ENCODE measurements at places on chromosomes 5 and 9.

- DNase-seq = no peak
These were observed 169.2 kb downstream of the CACNA1B start for GRCh38 chr9:138046641-138047301.

GRCh38 chr5:112549127-112549526 lies 130.1 kb upstream of the EPB41L4A start:
- no peak for DNase-seq

DNA sequence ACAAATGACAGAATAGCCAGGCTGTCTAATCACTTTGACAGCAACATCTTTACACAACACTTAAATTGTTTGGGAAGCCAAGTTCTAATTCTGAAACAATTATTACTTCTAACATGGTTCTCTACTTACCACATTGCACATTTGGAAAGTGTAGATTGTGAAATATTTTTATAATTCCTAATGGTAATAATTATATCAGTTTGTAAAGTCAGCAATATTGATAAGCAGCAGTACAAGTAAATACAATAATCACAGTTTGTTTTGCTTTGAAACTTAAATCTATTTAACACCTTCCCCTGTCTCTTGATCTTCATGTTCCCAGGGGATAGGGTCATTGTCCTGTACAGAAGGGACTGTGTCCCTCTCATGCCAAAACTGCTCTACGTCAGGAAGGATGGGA lies 1.4 kb downstream of the GPR151 start:
- DNase-seq = no peak

DNA sequence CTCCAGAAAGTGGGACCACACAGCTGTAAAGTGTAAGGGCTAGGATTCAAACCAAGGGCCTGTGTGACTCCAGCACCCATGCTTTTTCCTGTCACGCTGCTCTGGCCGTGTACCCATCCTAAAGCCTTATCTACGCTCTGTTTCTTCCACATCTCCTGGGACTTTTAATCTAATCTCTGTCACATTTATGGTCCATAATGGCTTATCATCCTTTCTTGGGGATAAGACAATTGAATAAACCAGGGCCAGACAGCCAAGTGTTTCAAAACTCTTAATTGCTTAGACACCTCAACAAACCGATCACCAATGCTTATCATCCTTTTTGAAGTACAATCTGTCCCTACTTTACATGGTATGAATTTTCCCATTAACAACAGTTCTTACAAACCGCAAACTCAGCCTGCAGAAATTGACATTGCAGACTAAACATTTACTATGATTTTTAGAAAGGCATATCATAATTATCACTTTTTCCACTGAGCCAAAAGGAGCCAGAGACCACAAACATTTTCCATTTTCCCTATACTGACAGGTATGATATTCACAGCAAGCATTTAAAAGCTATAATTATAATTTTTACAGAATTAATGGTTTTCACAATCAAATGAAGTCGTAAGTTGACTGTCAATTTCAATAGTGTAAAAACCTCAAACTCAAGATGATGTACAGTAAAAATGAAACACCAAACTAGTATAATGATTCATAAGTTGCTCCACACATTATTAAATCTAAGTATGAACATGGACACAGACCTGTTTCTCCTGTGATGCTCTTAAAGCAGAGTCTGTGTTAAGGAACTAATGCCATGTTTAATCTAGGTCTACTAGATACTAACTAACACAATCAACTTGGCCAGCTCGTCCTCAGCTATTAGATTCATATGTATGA lies 99.5 kb downstream of the FBXW11 start:
- no peak for DNase-seq

GRCh38 chr5:146880966-146881365 lies 2.4 kb upstream of the PPP2R2B start:
- no peak for DNase-seq

GRCh38 chr5:171835066-171835465 lies 49.4 kb downstream of the SMIM23 start:
- no peak for DNase-seq

GRCh38 chr9:105044518-105044917 lies 116.6 kb upstream of the ABCA1 start:
- DNase-seq = no peak

DNA sequence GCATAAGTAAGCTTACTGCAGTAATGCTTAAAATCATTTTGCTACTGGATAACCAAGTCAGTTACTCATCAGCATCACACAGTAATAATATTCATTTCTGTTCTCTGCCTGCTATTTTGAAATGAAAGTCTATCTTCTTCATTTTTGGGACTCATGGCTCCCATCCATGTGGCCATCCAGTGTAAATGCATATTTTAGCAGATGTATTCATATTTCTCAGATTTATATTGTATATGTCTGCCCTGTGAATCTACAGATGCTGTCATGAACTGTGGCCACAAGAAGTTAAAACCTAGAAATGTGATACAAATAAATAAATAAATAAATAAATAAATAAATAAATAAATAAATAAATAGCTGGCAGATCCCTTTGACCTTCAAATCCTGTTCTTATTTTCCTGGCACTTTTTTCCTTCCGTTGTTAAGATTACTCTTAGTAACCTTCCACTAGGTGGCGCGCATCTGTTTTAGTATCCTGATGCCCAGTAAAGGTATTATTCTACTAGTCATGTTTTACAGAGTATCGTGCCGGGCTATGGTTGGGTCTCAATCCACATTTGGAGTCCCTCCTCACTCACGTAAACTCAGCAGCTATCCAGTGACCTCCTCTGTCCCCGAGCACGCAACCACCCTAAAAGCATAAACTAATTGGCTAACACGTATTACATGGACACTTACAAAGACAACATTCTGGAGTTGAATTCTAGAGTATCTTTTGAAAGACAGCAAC lies 79.2 kb upstream of the IL7R start:
- peak; percentile 51 for DNase-seq

DNA sequence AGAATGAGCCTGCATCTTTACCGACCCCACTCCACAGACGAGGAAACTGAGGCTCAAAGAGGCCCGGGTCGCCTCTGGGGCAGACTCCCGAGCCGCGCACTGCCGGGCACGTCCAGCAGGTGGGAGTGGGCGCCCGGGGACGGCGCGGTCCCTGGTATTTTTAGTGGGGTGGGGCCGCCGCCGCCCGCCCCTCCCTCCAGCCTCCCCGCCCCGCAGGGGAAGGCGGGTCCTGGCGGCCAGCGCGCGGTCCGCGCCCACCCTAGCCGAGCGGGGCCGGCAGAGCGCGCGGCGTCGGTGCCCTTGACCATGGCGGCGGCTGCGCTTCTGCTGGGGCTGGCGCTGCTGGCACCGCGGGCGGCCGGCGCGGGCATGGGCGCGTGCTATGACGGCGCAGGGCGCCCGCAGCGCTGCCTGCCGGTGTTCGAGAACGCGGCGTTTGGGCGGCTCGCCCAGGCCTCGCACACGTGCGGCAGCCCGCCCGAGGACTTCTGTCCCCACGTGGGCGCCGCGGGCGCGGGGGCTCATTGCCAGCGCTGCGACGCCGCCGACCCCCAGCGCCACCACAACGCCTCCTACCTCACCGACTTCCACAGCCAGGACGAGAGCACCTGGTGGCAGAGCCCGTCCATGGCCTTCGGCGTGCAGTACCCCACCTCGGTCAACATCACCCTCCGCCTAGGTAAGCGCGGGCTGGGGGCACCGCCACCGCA lies at the start of gene LAMC3:
Gene LAMC3, plus strand, starts transcription at position 266 of the 710 bp plus-strand sequence. Its CDS starts 41 bp downstream, at position 307.
- peak; percentile 7 for DNase-seq

GRCh38 chr9:105376893-105377292 lies 70.9 kb upstream of the FSD1L start:
- DNase-seq = no peak

DNA sequence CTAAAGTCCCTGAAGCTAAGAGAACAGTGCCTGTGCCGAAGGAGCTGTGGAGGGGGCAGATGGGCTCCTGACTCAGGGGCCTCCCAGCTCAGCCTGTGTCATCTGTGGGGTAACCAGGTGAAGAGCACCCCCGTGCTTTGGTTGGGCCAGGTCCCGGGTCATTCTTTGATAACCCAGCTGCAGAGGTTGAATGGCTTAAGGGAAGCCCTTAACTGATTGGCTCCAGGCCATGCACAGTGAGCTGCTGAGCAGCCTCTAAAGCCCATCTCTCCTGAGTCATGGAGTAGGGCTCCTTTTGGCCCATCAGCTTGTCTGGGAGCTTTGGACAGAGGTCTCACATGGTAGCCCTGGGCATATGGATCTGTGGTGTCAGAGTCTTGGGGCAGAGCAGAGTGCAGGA lies 28.7 kb downstream of the COL27A1 start:
- no peak for DNase-seq

DNA sequence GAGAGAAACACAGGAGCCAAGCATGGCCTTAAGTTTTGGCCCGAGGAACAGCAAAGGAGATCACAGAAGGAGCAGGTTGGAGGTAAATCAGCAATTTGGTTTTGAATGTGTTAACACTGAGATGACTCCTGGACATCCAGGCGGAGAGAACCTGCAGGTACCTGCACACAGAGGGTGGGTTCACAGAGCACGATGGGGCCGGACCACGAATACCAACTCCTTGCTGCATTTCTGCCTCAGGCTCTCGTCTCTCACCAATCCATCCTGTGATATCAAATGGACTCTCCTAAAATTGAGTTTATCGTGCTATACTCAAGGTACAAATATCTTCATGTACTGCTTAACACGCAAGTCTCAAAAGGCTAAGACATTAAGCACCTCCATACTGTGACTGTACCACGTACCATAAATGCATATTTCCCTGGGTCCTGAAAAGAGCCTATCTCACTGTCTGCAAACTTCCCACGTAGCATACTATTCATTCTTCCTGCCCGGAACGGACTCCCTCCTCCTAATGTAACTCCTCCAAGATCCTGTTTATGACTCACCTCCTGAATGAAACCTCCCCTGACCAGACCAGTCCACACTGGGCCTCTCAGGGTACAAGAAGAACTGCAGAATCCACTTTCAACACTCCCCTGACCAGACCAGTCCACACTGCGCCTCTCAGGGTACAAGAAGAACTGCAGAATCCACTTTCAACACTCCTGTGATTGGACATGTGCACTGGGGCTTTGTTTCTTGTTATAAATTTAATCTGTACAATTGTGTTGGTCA lies 380.8 kb upstream of the RFX3 start:
- DNase-seq = no peak

- DNase-seq = no peak
These were observed 1.2 kb downstream of the SLC31A2 start for GRCh38 chr9:113151696-113152630.

DNA sequence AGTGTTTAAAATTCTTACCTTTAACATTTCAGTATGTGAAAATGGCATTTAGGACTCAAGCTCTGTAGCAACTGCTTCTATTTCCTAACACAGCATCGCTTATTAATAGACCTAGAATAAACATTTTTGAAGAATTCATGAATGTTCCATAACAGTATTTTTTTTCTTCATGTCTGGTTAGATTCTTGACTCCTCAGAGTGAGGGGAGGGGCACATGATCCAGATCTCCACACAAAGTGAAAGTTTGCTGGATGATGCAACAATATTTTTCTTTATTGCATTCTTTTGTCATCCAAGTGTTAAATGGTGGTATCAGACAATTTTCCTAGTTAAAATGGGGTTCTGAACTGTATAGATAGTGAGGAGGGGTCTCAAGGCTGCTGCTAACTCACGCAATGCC lies 130.8 kb upstream of the MAN2A1 start:
- no peak for DNase-seq

DNA sequence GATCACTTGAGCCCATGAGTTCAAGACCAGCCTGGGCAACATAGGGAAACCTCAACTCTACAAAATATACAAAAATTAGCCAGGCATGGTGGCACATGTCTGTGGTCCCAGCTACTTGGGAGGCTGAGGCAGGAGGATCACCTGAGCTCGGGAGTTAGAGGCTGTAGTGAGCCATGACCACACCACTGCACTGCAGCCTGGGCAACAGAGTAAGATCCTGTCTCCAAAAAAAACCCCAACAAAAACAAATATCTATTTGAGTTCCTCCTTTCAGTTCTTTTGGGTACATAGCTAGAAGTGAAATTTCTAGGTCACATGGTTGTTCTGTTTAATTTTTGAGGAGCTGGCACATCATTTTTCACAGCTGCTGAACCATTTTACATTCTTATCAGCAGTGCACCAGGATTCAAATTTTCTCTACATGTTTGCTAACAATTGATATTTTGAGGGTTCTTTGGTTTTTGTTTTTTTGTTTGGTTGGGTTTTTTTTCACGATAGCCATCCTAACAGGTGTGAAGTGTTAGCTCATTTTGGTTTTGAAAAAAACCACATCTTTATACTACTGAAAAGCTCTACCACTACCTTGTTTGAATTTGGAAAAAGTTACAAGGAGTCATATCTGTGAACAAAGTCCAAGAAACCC lies 176.9 kb upstream of the SLC12A2 start:
- no peak for DNase-seq
